COR-L47 (cell line): ENCODE measurements at places on chromosomes 3 and 15.
A peak's percentile ranks its signal among the peaks of the same experiment; 100 is the strongest.

DNA sequence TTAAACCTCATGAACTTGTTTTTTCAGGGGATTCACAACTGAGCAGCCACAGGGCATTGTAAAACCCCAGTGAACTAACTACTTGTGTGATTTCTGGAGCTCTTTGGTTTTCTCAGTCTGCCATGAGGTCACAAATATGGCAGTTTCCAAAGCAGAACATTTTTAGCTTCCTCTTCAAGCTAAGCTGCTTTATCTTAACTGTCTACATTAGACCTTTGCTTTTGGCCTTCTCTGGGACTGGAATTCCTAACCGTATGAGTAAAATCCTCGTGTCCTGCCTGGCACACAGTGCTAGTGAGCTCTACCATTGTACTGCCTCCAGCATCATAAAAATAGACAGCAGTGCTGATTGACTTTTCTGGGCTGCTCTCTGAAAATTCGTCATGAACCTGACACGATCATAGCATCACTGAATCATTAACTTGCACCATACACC lies 22.1 kb downstream of the CDIN1 start:
- no peak for DNase-seq

DNA sequence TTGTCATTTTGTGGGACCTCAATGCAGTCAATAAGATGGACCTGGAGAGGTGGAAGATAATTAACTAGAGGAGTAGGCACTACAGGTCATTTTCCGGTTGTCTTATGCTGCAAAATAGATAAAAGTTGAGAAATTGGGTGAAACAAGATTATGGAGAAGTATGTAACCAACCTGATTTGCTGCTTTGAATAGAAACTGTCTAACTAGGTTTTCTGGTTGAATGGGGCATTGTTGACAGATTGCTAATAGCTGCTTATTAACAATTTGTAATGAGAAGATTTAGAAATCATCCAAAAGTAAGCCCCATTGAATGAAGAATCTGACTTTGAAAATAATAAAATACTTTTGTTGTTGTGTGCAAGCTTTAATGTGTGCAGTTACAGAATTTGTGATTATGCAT lies 26.2 kb downstream of the PIAS1 start:
- DNase-seq: no peak

- no peak for DNase-seq
Measured at GRCh38 chr3:159432682-159433340, 555.8 kb upstream of the IL12A start.

GRCh38 chr3:82508-82907 lies 114.1 kb upstream of the CHL1 start:
- no peak for DNase-seq

- DNase-seq: no peak
Measured at GRCh38 chr3:162338514-162338913, 841.9 kb downstream of the OTOL1 start.

DNA sequence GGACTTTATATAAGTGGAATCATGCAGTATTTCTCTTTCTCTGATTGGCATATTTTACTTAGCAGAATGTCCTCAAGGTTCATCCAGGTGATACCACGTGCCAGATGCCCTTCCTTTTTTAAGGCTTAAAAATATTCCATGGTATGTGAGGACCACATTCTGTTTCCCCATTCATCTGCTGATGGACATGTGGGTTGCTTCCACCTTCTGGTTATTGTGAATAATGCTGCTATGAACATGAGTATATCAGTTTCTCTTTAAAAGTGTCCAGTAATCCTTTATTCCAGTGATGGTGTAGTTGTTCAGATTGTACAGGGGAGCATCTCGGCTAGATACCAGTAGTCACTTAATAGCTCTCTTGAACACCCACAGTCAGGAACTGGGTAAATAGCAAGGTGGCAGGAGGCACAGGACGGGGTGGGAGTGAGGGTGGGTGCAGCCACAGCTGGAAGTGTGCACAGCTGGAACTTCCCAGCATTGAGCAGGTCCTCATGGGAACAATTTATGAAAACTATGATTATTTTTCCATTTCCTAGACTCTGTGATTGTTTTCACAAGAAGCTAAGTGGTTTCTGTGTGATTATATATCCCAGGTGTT lies 50.3 kb upstream of the ATG7 start:
- DNase-seq: no peak

DNA sequence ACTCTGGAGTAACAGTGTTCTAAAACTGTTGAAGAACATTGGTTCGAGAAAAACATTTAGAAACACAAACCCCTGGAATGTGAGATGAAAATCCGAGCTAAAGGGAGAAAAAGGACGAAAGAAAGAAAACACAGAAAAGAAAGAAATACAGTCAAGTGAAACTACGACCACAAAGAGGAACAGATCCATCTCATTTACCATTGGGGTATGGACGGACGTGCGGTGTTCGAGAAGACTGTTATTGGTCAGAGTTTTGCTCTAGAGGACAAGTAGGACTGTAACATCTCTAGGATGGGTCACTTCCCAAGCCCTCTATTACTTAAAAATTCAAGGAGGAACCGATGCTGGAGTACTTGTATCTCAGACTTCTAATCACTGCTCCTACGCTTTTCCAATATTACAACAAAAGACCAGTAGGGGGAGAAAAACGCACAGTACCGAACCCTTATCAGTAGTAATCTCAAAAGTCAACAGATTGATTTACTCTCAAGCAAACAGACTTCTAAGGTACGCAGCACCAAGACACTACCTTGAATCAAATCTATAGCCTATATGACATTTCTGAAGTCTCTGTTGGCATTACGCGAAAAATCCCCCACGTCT lies 1.1 kb upstream of the PIK3CA start:
- DNase-seq: peak; percentile 67

DNA sequence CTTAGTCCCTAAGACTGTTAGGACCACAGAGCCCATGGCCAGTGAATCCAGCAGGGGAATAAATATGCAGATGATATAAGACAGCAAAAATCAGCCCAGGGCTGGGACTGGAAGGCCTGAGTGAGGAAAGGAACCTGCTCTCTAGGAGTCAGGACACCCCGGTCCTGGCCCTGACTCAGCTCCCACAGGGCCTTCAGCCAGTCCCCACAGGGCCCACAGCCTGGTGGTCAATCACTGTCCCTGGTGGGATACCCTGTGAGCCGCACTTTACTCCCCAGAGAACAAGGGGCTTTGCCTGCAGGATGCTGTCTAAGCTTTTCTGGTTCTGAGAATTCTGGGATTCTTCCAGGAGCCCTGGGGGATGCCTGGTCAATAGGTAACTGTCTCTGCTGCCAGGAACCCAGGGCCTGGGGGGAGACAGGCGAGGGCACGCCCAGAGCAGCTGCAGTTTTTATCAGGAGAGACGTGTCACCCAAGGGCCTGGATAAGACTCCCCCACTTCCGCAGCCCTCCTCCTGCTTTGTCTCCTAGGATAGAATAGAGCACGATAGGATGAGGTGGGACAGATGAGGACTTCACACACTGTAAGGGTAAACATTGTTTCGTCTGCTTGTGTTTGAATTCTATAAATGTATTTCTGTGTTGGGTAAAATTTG lies 49.5 kb upstream of the MCF2L2 start:
- peak; percentile 94 for DNase-seq

DNA sequence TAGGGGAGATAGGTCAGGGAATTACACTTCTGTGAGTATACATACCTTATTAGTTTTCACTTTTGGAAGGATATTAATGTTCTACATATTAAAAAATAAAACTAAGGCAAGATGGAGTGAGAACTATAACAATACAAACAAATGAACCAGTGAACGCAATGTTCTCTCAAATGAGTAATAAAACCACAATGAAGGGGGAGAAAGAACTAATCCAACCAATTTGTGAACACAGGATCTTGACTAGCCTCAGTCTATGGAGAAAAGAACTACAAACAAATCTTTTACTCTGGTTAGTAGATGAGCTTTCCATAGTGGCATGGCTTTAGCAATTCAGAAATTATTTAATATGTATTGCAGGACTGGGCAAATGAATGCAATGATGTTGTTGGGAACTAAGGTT lies 26.9 kb upstream of the ATOSA start:
- no peak for DNase-seq

DNA sequence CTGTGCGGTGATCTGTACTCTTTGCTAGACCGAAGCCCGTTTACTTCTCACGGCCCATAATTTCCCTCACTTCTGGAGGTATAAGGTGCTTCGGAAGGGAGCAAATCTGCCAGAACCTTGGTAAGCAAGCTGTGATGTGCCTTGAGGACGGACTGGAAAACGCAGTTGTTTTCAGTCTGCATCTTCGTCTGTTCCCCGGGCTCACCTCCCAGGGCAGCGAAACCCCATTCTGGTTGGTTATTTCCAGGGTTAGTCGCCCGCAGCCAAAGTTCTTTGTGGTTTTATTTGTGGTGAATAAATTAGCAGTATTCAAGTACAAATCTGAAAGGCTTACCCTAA lies 401 bp downstream of the RAMAC start:
- no peak for DNase-seq

- no peak for DNase-seq
Measured at GRCh38 chr15:50736823-50737222, 28.7 kb downstream of the SPPL2A start.

- DNase-seq: no peak
Measured at GRCh38 chr15:89766357-89767311, 9.5 kb upstream of the MESP2 start.

DNA sequence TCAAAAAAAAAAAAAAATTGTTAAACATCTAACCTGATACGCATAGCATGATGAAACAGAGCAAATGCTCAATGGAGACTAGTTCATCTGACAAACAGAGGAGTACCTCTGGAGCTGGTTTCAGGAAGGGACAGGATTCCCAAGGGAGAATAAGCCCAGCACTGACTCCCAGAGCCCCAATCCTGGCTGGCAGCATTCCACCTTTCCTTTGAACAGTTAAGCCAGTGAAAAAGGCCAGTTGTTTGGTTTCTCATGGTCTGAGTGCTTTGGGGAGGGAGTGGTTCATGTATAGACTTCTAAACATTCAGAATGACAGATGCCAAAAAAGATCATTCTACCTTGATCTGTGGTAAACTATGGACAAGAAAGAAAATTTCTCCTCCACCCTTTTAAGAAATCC lies 277.9 kb upstream of the RARB start:
- DNase-seq: no peak
